Stimulated activated CD8-positive, alpha-beta memory T cell treated with anti-CD3 and anti-CD28 coated beads, Interleukin-12 subunit alpha, Interleukin-12 subunit beta, amount 100 ng/mL, for 4 hours (primary cell): ENCODE measurements at places on chromosomes 16 and 17.

DNA sequence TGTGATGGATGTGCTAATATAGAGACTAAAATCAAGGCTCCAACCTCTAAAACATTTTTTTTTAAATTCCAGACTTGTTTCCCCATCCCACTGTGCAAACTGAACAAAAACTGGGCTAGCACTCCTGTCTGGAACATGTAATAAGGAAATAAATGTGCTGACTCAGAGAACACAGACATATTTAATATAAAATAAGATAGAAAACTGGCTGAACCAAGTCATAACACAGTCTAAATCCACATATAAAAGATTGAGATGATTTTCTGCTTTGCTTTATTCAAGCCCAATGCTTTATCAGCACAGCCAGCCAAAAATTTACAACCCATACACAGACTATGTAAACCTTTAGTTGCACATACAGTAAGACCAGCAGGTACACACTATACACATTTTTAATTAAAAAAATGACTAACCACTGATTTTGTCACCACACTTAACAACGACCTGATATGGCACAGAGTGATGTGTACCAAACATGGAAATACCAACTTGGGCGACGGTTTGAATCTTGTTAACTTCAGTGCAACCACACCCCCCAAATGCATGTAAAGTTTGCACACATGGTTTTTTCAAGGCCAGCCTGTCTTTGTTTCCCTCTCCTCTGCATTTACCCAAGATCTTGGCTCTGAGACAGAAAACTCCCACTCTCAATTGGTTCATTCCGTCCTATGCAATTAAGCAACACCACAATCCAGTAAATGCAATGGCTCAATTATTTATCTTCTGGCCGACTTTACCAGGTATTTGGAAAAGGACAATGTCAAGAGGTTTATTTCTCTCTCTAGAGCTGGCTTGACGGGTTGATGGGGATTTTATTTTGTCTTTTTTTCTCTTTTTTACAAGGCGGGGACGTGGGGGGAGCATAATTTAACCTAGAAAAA, 1.2 kb downstream of the STAT3 start:
- DNase-seq: no peak

DNA sequence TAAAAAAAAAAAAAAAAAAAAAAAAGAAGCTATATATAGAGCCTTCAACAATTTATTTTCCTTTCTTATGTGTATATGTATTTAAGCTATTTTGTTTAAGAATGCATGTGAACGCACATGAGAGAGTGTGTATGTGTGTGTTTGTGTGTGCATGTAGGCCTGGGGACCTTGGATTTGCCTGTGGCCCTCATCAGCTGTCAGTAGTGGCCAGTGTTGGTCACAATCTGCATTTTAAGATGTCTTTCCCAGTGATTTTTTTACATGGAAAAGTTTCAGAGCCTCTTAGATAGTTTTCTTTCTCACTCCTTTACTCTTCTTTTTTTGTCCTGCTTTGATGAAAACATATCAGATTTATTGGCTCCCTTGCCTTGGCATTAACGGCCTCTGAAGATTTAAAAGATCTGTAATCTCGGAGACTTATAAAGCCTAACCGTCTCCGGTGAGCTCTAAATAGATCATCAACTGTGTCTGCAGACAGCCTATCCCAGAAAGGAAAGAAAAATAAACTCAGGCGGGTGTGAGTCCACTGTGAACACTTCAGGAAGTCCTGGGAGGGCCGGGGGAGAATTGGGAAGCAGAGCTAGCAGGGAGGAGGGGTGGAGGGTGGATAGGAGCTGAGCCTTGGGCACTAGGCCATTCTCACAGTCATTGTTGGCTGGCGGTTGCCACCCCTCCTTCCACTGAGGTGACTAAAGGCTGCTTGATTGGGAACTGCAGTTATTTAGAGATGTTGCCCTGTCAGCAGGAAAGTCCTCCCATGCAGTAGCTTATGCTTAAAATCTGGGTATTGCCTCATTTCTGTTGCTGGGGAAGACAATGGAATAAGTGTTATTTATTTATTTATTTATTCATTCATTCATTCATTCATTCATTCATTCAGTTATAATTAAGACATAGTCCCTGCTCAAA, 86.8 kb downstream of the WWP2 start:
- DNase-seq: no peak

GRCh38 chr16:50311891-50312501, 45.6 kb downstream of the ADCY7 start:
- DNase-seq: no peak

- DNase-seq: no peak
These were observed 795 bp upstream of the PAQR4 start for GRCh38 chr16:2968368-2968737.

- no peak for DNase-seq
These were observed 11.3 kb downstream of the ERAL1 start for GRCh38 chr17:28865946-28866752.

GRCh38 chr17:52030052-52030451, 128.5 kb downstream of the CA10 start:
- DNase-seq: no peak

GRCh38 chr17:2462481-2462880, 49.2 kb downstream of the METTL16 start:
- no peak for DNase-seq

DNA sequence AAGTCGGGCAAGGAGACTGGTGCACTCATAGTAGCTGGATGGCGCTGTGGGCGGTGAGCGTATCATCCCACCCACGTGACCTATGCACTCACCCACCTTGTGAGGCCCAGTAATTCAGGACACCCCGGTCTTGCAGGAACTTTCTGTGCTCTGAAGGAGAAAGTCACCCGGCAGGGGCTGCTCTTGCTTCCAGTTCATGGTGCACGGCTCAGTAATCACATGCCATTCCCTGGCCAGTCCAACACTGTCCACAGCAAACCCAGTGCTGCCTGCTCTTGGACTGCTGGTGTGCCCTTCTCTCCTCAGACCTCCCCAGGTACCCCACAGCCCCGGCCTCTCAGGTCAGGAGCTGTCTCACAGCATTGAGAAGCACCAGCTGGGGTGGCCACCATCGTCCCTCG, 16.4 kb upstream of the RHBDF2 start:
- DNase-seq: no peak

DNA sequence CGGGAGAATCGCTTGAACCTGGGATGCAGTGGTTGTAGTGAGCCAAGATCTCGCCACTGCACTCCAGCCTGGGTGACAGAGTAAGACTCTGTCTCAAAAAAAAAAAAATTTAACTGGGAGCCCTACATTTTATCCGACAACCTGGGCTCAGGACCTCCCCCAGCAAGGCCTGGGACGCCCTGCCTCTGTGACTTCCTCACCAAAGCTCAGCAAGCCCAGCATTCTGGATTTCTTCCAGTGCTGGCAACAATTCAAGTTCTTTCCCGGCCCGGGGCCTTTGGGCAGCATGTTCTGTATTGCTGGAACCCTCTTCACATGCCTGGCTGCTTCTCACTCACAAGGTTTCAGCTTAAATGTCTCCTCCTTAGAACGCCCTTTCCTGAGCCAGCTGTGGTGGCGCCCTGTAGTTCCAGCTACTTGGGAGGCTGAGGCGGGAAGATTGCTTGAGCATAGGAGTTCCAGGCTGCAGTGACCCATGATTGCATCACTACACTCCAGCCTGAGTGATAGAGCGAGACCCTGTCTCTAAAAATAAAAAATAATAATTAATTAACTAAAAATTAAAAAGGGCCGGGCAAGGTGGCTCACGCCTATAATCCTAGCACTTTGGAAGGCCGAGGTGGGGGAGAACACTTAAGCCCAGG, 15.9 kb upstream of the MEIOB start:
- DNase-seq: no peak

DNA sequence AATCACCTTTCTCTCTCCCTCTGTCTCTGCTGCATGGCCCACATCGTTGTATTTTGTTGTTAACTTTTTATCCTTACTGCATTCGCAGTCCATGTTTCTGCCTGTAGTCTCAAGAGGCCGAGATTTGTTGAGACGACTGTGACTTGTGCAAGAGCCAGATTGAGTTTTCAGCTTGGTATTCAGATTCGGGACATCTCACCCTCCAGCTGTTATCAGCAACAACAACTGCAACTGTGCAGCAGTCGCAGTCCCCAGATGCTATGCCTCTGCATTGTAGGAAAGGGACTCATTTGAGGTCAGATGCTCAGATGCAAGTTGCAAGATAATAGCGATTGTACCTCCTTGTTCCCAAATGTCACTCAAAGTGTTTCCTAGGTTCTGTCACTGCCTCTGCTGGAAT, 209.0 kb downstream of the SNX29 start:
- DNase-seq: no peak

DNA sequence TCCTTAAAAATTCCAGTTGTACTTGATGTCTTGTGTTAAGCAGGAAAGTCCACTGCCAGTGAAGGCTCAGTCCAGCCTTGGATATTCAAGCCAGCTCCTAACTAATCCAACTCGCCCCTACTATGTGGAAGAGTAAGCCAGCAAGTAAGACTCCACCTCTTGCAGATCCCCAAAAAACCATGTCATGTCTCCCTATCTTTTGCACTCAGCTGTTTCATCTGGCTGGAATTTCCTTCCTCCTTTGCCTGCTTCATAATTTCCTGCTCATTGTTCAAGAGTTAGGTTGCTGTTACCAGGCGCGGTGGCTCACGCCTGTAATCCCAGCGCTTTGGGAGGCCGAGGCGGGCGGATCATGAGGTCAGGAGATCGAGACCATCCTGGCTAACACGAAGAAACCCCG, 37.8 kb downstream of the RBBP6 start:
- DNase-seq: no peak

- DNase-seq: no peak
These were observed 15.1 kb downstream of the BAIAP2 start for GRCh38 chr17:81049973-81050551.

- no peak for DNase-seq
These were observed 22.1 kb upstream of the B4GALNT2 start for GRCh38 chr17:49110509-49110908.

DNA sequence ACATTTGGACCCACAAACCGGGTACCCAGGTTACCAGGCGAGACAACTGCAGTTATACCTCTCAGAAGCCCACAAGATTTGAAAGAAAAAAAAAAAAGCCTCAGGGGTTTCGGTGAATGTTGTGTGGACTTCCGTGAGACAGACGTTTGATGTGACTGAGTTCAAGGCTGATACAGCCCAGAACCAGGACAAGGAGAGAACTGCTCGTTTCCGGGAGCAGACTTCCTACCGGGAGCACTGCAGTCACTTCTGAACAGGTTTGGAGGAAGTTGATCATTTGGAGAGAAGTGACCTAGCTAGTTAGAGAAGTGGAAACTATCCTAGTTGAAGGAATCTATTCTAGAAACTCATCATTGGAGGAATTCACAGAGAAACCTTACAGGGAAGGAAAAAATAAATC, 847 bp downstream of the CKLF start:
- no peak for DNase-seq

- no peak for DNase-seq
These were observed 387.5 kb downstream of the UTP18 start for GRCh38 chr17:51647826-51648225.

GRCh38 chr16:35744726-35745125, 2285.3 kb downstream of the TP53TG3F start:
- DNase-seq: no peak

DNA sequence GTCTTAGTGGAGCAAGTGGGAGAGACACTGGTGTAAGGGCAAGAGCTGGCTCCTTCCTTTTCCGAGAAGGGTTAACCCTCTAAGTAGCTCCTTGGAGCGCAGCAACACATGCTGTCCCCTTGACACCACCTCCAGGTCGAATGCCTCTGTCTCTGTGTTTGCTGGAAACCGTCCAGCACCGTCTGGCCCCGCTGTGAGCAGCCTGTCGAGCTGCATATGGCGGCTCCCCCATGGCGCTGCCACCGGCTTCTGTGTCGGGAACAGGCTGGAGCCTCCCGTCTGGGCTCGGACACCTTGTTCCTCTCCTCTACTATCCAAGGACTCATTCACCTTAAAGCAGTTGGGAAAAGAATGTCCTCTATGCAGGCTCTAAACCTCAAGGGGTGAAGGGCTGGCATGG, 28.9 kb upstream of the WSCD1 start:
- DNase-seq: no peak

DNA sequence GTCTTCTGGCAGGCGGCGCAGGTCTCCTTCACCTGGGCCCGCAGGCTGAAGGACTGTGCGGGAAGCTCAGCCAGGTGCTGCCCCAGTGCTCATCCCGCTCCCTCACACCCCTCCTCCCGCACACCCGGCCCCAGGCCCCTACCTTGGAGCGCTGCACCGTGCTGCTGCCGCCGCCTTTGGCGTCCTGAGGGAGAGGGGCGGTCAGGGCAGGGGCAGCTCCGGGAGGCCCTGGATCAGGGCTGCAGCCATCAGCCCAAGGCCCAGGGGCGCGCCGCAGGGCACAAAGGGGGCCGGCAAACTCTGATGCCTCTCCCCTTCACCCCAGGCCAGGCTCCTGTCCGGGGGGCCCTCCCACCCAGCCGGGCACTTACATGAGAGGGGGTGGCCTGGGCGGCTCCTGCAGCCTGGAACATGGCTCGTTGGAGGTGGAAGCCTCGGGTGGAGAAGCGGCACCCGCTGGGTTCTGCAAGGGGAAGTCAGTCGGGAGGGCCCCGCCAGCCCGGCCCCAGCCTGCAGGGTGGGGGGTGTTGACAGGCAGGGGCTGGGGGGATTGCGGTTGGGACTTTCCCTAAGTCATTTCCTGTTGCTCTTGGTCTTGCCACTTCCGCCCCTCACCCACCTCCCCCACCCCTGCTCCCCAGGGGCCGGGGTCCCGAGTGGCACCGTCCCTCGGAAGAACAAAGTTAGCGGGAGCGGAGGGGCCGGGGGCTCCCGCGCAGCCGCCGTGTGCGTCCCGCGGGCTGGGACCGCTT, 863 bp downstream of the LIMD2 start:
- DNase-seq: peak; percentile 78

DNA sequence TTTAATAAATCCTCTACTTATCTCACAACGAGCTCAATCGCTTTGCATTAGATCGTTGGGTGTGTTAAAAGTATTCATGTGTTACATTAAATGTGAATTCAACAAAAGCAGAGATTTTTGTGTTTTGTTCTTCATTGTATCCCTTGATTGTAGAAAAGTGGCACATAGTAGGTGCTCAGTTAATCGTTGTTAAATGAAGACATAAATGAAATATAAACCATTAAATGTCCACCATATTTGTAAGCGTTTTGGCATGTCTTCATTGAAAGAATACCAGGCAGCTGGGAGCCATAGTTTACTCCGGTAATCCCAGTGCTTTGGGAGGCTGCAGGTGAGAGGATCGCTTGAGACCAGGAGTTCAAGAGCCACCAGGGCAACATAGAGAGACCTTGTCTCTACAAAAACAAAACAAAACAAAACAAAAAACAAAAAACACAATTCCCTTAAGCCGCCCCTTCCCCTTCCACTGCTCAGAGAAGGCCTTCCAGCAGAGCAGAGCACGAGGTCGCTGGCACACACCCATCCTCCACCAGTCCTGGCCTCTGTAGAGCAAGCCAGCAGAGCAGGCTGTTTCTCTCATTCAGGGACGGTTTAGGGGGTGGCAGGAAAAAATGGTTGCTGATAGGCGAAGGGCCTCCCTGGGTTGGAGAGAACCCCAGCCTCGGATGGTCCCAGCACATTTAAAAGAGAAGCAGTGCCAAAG, 673 bp upstream of the CHD9 start:
- no peak for DNase-seq

DNA sequence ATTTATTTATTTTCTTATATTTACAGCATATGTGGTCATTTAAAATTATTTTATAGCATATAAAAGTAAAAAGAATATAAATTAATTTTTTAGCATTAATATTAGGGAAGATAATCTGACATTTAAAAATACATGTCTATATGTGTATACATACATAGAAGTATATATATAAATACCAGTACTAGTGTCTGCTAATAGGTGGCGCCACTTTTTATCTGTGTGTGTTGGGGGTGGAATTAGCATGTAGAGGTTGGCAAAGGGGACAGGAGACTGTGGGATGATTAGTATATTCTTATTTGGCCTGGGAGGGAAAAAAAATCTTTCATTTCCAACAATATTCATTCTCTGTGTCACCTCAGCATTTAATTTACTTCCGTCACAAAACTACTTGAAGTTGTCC, 359.1 kb downstream of the WWOX start:
- no peak for DNase-seq
